Muscle of arm (tissue), 14 donors: ENCODE measurements at places on chromosomes 2 and 18. TPM values are rescaled to one million over a fixed set of nuclear protein-coding genes. Genes with fewer than 3 reads are reported as not detected.

DNA sequence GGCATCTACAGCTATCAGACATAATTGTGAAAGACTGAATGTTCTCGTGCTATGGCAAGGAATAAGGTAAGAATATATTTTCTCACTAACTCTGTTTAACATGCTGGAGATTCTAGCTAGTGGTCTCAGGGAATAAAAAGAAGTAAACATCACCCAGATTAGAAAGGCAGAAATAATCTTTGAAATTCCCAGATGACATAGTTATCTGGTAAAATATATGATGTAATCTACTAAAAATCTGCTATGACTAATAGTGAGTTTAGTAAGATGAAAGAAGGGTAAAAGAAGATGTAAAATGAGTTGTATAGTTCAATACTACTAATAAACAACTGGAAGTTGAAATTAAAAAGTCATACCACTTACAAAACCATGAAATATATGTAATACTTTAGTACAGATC is 134.2 kb downstream of the DSC3 start:
- no peak for DNase-seq

BUB1 gene
- 11.7 TPM for polyA plus RNA-seq

DNA sequence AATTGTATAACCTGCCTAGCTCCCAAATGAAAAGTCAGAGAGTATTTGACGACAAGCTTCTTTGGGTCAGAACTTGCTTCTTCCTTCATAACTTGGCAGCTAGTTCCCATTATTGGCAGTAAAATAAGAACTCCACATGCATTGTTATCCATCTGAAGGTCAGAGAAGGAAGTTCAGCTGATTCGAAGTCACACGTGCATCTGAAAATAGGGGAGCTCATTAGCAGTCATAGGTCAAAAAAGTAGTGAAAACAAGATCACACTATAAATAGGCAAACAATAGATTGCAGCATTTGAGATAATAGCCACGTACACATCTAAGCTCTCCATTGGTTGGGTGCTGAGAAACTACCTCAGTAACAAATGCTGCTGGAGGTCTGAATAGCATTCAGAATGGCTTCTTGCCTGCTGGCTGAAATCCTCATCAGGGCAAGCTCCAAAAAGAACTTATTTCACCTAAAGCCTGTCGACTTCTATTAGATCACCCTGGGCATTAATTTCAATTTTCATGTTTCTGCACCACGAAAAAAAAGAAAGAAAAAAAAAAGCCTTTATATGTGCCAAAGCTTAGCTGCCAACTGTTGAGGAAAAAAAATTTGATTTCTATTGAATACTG is 1492.9 kb upstream of the CELF4 start:
- no peak for DNase-seq

- no peak for DNase-seq
Observed at GRCh38 chr2:13005761-13006335, 289.1 kb downstream of the TRIB2 start.

GRCh38 chr2:152718909-152719645 is 657 bp downstream of the ARL6IP6 start:
- DNase-seq = no peak

DNA sequence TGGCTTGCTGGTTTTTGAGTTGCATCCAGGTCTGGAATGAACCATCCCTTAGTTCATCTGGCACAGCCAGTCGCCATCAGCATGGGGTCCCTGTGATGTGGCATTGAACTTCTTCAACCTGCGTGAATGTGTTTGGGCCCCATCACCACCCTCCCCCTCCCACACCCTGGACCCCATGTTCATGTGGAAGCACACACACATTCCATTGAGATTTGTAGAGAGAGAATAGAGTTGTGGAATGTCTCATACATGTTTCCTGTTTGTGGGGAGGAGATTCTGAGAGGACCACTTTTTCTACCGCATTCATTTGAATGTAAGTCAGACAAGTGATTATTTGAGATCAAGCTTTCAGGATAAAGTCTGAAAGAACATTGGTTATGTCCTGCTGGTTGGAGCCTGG is 117.6 kb upstream of the EML6 start:
- no peak for DNase-seq
